ENCODE measurements at places on chromosomes 3 and 15. TPM values are rescaled to one million over a fixed set of nuclear protein-coding genes. Genes with fewer than 3 reads are reported as not detected.

The LRRC2 gene
- total RNA-seq, result 2.9 TPM

The SOX2 gene
- 0.20 TPM for total RNA-seq

- peaks cover 30% of the 10 kb centered on the region for H3K4me1 ChIP-seq
- peaks cover 29% of the 10 kb centered on the region for H3K36me3 ChIP-seq
- peak overlapping the region; percentile 98 for H3K27ac ChIP-seq
These were observed 1.4 kb downstream of the TMEM43 start for GRCh38 chr3:14126017-14126886.

DNA sequence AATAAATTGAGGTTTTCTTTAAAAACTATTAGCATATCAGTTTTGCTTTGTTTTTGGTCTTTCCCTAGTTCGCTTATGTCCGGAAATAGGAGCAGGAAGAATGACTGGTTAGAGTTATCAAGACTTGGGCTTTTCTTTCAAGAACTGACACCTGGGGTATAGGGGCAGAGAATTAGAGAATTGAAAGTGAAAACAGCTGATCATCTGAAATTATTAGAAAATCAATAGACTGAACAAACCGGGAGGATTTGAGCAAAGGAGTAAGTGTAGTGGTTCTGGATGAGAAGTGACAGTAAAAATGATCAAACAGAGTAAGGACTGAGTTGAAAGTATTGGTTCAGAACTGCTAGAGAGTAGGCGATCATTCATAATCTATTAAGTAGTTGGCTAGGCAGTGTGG is 6.0 kb downstream of the MINDY2 start:
- DNase-seq, result no peak
- no peak overlapping the region for H3K4me3 ChIP-seq
- H3K27ac ChIP-seq, result no peak overlapping the region
- peaks cover 31% of the 10 kb centered on the region for H3K4me1 ChIP-seq

- no peaks in the 10 kb centered on the region for H3K27me3 ChIP-seq
- H3K36me3 ChIP-seq, result no peaks in the 10 kb centered on the region
- H3K4me3 ChIP-seq, result no peak overlapping the region
- no peak overlapping the region for H3K27ac ChIP-seq
- H3K4me1 ChIP-seq, result peaks cover 7% of the 10 kb centered on the region
These were observed 10.3 kb downstream of the DCBLD2 start for GRCh38 chr3:98890965-98891910.

GRCh38 chr3:45972534-45973402 is 22.9 kb downstream of the FYCO1 start:
- peak overlapping the region; percentile 69 for H3K27ac ChIP-seq
- peaks cover 9% of the 10 kb centered on the region for H3K4me1 ChIP-seq
- H3K27me3 ChIP-seq, result no peaks in the 10 kb centered on the region

GRCh38 chr3:99662838-99663570 is 24.6 kb downstream of the COL8A1 start:
- no peaks in the 10 kb centered on the region for H3K36me3 ChIP-seq
- H3K4me1 ChIP-seq, result peaks cover 13% of the 10 kb centered on the region
- DNase-seq, result no peak
- H3K27ac ChIP-seq, result no peak overlapping the region

DNA sequence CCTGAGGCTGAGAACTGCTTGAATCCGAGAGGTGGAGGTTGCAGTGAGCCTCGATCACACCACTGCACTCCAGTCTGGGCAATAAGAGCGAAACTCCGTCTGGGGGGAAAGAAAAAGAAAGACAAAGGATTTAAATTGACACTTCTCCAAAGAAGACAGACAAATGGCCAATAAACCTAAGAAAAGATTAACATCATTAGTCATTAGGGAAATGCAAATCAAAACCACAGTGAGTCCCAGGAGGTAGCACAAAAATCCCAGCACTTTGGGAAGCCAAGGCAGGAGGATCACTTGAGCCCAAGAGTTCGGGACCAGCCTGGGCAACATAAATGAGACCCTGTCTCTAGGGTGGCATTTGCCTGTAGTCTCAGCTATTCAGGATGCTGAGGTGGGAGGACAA is 12.6 kb downstream of the CLPX start:
- peaks cover 86% of the 10 kb centered on the region for H3K36me3 ChIP-seq
- H3K27ac ChIP-seq, result no peak overlapping the region
- no peak overlapping the region for H3K4me3 ChIP-seq
- H3K27me3 ChIP-seq, result no peaks in the 10 kb centered on the region

All from upper lobe of right lung (tissue), 1 donor.